ENCODE measurements at places on chromosomes 1 and 21.

DNA sequence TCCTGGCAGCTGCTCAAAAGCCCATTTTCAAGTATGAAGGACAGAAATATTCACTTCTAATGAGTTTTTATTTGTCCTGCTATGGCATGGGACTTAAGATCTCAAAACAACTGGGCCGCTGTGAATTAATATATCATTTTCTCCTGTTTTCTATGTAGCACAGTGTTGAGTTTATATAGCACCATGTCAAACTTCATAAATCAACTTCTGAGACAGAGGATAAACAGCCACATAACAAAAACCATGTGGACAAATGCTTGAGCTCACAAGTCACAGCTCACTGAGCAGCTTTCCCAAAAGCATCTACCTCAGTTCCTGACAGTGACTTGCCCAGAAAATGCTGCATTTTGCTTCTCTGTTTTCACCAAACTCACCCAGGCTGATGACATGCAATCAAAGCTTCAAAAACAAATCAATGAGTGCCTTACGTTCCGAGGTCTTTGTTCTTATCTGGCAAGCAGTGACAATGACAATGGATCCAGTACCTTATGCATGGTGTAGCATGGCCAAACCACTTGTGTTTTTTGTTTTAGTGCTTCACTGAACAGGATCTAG lies 722.6 kb downstream of the LRRIQ3 start:
- no peak for DNase-seq

- DNase-seq, result no peak
Observed at GRCh38 chr1:156491151-156491949, 9.2 kb downstream of the MEF2D start.

DNA sequence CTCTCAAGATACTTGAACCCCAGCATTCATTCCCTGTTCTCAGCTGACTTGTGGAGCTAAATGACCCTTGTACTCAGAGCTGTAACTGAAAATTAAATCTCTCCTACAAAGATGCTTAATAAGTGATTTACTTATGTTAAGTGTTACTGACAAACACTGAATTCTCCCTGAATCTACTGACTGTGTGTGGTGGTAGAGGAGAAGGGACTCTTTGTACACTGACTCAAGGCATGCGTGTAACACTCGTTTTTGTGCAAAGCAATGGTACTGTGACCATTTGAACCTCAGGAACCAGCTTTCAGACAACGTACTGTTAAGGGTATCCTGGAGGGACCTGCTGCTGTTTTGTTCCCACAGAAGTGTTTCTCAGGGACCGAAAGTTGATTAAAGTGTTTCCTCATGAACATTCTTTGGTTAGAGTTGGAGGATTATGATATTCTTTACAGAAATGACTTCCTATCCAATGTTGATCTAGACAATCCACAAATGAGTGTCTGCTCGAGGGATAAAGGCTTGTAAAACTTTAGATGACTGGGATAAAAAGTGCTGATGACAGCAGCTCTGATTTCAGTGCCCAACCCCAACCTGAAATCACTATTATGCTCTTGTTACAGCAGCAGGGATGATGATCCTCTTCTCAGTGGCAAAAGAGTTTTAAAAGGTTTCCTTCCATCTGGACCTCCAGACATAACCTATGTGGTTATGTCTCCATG lies 12.8 kb downstream of the RGL1 start:
- no peak for DNase-seq

GRCh38 chr1:14614341-14614740 lies 15.9 kb downstream of the KAZN start:
- DNase-seq, result no peak

GRCh38 chr21:39048574-39048973 lies 134.7 kb downstream of the PSMG1 start:
- no peak for DNase-seq

DNA sequence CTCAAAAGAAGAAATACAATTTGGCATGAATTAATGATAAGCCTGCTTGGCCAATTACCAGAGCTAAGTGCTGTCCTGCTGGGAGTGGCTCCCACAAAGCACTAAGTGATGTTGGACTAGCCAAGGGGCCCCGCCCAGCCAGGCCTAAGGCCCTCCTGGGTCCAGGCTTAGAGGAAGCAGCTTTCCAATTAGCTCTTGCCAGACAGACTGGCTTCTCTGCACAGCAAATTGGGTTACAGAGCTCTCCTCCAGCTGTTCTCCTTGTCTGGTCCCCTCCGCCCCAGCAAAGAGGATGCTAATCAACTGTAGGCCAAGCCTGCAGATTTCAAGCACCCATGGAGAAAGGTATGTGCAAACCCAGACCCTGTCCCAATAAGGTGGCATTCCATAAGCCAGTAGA lies 151.9 kb downstream of the DMRTA2 start:
- no peak for DNase-seq
